Uterine smooth muscle cell (primary cell): ENCODE measurements at places on chromosomes 6 and 20. TPM values are rescaled to one million over a fixed set of nuclear protein-coding genes. Genes with fewer than 3 reads are reported as not detected.

CDH4 gene
- total RNA-seq: 5.1 and 8.5 TPM in 2 replicates

GNAS-AS1 gene
- total RNA-seq: 0.87 and 1.00 TPM in 2 replicates

PLN gene
- total RNA-seq: 0.11 and 2.2 TPM in 2 replicates

ZNF334 gene
- total RNA-seq: 4.8 and 6.9 TPM in 2 replicates

TMEM244 gene
- total RNA-seq: 0.66 TPM in 1 of 2 replicates, not detected in the other

DDO gene
- 2.9 and 3.0 TPM in 2 replicates for total RNA-seq

XKR7 gene
- total RNA-seq: under 0.01 TPM in 1 of 2 replicates, not detected in the other

PTGIS gene
- 22.4 and 58.2 TPM in 2 replicates for total RNA-seq

BPIFB1 gene
- total RNA-seq: not detected in 2 replicates

ATG5 gene
- 54.0 and 59.0 TPM in 2 replicates for total RNA-seq

PARD6B gene
- 2.3 and 3.5 TPM in 2 replicates for total RNA-seq

LINC00237 gene
- total RNA-seq: not detected in 2 replicates

FHL5 gene
- not detected in 2 replicates for total RNA-seq

WFDC12 gene
- not detected in 2 replicates for total RNA-seq

SLC17A1 gene
- total RNA-seq: not detected in 2 replicates

TMEM151B gene
- under 0.01 TPM in 1 of 2 replicates, not detected in the other for total RNA-seq

LST1 gene
- total RNA-seq: not detected in 2 replicates

RAB23 gene
- 59.3 and 102 TPM in 2 replicates for total RNA-seq

GRIK2 gene
- 0.11 and 0.25 TPM in 2 replicates for total RNA-seq

ATP9A gene
- 13.9 and 30.9 TPM in 2 replicates for total RNA-seq

TRAPPC3L gene
- not detected in 2 replicates for total RNA-seq

RAB44 gene
- total RNA-seq: under 0.01 TPM in 1 of 2 replicates, not detected in the other

RIPPLY2 gene
- total RNA-seq: under 0.01 and 0.87 TPM in 2 replicates

TRERF1 gene
- total RNA-seq: 4.1 and 7.2 TPM in 2 replicates

SRSF6 gene
- 41.0 and 55.3 TPM in 2 replicates for total RNA-seq

ARFGEF3 gene
- 0.55 and 1.7 TPM in 2 replicates for total RNA-seq

RFX6 gene
- under 0.01 TPM in 1 of 2 replicates, not detected in the other for total RNA-seq

PNLDC1 gene
- not detected in 2 replicates for total RNA-seq

BPI gene
- total RNA-seq: 0.12 TPM in 1 of 2 replicates, not detected in the other

TMC2 gene
- not detected in 2 replicates for total RNA-seq

MEP1A gene
- total RNA-seq: not detected in 2 replicates

TAGAP gene
- total RNA-seq: 0.12 TPM in 1 of 2 replicates, not detected in the other
